ENCODE measurements at places on chromosomes 12 and 14.

GRCh38 chr12:50988051-50988450 lies 35.7 kb downstream of the HIGD1C start:
- no peak for DNase-seq

DNA sequence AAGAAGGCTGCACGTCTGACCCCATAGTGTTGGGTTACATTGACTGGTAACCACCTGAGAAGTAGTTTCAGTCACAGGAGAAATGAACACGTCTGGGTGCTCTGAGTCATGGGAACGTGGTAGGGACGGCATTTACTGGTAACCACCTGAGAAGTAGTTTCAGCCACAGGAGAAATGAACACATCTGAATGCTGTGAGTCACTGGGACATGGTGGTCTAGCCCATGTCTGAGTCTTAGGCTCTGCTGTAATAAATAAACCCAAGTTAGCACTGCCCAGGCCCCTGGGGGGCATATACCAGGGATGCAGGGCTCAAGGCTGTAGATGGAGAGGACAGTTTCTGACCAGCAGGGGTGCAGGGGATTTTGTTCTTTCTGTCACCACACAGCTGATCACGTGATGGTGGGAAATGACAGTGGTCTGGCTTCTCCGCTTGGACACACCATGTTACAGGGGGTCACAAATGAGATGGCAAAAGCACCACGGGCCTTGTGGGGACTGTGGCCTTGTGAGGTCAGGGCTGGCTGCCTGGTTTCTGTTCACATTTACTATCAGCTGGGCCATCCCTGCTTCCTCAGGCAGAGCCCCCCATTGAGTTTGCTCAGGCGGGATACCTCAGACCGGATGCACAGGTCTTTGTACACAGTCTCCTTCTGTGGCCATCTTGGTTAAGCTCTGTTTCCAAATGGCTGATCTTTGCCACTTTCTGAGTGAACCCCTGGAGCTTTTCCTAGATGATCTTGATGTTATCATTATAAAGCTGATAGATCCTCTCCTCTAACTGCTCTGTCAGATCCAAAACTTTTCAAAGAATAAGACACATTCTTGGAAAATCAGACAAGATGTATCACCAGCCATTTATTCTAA lies 9.8 kb upstream of the C12orf42 start:
- DNase-seq, result no peak

- no peak for DNase-seq
Measured at GRCh38 chr14:74667758-74668157, 45.1 kb downstream of the AREL1 start.

GRCh38 chr12:104998423-104999346 lies 12.6 kb downstream of the NOPCHAP1 start:
- no peak for DNase-seq

DNA sequence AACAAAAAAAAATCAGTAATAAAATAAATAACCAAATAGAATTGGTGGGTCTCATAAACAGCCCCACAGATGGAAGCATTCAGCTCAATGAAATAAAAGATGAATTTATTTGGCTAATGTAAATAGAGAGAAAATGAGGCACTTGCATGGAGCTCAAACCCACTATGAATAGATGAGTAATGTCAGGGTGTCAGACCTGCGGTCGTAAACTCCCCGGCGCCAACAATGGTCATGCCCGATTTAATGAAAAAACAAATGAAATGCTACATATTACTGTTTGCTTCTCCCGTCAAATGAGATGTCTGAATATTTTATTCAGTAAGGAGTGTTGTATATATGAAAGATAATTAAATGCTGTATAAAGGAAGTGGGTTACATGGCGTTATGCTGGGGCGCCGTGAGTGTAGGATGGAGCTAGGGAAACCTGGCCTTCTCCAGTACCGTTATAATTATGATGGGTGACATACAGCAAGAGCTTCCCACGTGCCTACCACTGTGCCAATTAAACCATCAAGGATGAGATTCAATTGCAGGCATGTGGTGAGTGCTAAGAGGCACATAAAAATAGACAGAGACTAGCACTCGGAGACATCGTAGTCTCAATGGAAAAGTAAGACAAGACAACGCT lies 648.1 kb downstream of the BCL11B start:
- DNase-seq, result no peak

DNA sequence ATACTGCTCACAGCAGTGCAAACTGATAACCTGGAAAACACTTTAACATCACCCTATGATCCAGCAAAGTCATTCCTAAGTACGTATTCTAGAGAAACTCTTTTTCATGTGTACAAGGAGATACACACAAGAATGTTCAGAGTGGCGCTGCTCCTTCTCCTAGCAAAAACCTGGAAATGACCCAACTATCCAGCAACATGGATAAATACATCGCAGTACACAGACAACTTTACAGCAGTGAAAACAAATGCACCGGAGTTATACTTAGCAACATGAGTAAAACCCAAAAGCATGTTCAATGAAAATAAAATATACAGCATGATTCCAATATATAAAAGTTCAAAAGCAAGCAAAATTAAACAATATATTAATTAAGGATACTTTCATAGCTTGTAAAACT lies 18.7 kb downstream of the SART3 start:
- no peak for DNase-seq

DNA sequence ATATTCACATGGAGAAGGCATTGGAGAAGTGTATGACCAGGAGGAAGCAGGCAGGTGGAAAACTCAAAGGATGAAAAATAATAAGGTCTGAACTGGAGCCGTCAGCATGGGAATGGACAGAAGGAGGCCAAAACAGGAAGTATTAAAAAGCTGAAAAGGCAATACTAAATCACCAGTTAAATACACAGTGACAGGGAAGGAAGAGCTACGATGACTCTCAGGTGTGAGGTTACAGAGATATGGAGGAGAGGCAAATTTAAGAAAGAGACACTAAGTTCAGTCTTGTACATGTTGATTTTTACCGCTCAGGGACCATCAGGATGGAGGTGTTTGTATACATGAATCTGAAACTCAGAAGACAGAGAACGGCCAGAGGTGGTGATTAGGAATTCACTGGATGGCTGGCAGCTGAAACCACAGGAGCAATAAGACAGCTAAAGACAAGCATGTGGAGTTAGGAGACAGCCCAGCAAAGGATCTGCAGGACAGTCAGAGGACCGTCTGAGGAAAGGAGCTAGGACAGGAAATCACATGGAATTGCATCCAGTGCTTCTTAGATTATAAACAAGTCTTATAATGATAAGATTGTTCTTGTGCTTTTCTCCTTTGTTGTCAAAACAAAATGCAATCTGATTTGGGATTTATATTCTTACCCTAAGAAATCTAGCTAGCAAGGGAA lies 33.9 kb upstream of the CDKN3 start:
- DNase-seq, result no peak

- no peak for DNase-seq
Measured at GRCh38 chr14:84025106-84026012, 1504.6 kb upstream of the FLRT2 start.

- DNase-seq, result no peak
Measured at GRCh38 chr12:42749239-42749638, 159.7 kb upstream of the PRICKLE1 start.

- no peak for DNase-seq
Measured at GRCh38 chr14:33987565-33988080, 36.7 kb upstream of the EGLN3 start.

GRCh38 chr12:123000578-123000977 lies 20.1 kb downstream of the ARL6IP4 start:
- DNase-seq, result no peak

DNA sequence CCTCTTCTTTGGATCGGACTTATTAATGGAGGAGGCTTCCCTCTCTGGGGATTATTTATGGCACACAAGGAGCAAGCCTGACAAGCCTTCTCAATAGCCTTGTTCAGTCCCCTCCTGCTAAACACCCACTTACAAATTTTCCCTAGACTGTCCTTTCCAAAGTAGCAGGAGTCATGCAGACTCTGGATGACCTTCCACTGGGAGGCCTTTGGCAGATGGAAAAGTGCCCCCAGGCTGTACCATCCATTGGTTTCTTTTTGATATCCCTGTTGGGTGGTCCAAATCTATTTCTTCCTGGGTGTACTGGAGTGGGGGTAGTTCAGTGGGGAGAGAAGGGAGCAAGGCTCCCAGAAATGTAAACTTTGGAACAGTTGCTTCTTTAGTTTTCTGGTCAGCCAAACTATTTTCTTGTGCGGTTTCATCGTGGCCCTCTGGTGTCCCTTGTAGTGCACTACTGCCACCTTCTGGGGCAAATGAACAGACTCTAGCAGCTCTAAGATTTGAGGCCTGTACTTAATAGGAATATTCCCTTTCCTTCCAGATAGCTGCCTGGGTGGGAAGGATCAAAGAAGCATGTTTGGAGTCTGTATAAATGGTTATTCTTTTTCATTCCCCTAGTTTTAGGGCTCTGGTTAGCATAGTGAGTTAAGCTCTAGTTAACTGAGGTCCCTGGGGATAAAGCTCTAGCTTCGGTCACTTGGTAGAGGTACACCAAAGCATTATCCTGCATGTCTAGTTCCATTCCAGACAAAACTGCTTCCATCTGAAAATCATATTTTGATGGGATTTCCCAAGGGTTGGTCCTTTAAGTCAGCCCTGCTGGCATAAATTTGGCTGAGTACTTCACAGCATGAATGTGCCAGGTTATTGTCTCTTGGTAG lies 409.5 kb downstream of the SLC6A15 start:
- no peak for DNase-seq

- no peak for DNase-seq
Measured at GRCh38 chr12:87870061-87870460, 159.1 kb downstream of the C12orf50 start.

DNA sequence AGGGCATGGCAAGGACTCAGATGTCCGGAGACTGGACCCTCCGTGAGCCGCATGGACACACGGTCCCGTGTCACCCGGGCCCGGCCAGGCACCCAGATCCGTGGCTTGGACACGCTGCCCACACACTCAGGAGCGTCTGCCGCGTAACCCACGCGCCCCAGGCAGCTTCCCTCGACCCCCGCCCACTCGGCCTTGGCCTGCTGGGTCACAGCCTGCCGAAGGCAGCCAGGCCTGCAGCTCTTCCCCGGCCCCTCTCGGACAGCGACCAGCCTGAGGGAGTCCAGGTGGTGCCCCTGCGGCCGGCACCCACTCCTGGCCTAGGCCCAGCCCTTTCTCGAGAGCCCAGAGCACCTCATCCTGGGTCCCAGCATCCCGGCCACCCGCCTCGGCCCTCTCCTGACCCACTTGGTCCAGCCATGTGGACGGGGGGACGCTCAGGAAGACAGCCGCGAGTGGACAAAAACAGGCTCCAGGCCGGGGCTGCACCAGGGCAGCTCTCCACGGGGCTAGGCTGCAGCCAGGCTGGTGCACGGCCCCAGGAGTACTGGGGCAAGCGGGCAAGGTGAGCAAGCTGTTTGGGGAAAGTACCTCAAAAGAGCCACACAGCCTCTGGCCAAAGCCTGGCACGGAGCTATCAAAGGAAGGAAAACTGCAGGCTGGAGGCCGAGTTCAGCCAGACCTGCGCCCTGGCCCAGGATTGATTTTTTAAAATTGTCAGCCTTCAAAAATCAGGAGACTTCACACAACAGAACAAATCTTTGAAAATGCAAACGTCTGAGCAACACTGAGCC lies 6.5 kb downstream of the AKT1 start:
- DNase-seq, result no peak

GRCh38 chr12:43113135-43113534 lies 438.9 kb downstream of the ADAMTS20 start:
- no peak for DNase-seq

GRCh38 chr12:120121766-120122293 lies 5.3 kb upstream of the RAB35 start:
- DNase-seq, result no peak

DNA sequence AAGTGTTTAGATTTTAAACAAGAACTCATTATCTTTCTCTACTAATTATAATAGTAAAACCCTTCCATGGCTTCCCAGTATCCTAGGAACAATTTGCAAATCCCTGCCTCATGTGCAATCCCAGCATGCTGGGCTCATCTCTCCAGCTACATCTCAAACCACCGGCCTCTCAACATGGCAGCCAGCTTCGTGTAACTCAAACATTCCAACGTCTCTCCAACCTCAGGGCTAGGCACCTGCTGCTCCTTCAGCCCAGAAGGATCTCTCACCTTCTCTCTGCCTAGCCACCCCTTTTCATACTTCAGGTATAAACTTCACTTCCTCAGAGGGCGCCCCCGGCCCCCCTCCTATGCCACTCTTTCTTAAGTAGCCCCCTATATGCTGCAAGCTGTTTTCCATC lies 7.2 kb downstream of the SART3 start:
- DNase-seq, result no peak

DNA sequence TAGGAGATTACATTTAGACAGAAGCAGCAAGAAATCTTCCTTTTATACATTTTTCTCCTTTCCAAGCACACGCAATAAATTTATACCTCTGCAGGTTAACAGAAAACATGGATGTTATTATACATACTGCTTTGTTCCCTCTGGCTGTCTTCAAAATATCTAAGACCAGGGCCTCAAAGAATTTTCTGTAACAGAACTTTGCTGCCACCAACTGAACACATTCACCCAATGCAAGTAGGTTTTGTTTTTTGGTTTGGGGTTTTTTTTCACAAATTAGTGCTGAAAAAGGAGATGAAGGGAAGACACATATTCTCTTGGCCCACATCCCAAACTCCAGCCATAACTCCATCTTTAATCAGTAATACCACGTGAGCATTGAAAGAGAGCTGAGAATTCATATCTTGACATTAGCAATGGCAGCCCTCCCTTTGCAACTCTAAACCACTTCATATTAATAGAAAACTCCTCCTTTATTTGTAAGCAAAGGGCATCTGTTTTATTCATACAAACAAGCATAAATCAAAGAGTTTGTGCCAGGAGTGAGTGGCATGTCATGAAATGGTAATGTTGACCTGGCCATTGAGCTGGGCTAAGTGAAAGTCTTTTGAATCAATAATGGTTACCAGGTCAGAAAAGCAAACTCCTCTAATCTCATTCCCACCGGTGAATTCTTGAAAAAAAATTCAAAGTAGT lies 150.8 kb upstream of the FSCB start:
- no peak for DNase-seq

- DNase-seq, result no peak
Measured at GRCh38 chr12:130677957-130678558, 38.0 kb downstream of the RIMBP2 start.

DNA sequence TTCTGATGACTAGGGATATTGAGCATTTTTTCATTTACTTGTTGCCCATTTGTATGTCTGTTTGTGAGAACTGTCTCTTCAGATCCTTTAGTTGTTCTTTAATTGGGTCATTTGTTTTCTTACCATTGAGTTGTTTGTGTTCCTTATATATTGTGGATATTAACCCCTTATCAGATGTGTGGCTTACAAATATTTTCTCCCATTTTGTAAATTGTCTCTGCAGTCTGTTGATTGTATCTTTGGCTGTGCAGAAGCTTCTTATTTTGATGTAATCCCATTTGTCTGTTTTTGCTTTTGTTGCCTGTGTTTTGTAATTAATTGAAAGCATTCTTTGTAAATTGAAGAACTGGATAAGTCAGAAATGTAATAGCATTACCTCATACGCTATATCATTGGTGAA lies 459.1 kb upstream of the FOXG1 start:
- no peak for DNase-seq

Data from activated CD8-positive, alpha-beta memory T cell treated with anti-CD3 and anti-CD28 coated beads for 4 hours (primary cell).